ENCODE measurements at places on chromosomes 1 and 21.

DNA sequence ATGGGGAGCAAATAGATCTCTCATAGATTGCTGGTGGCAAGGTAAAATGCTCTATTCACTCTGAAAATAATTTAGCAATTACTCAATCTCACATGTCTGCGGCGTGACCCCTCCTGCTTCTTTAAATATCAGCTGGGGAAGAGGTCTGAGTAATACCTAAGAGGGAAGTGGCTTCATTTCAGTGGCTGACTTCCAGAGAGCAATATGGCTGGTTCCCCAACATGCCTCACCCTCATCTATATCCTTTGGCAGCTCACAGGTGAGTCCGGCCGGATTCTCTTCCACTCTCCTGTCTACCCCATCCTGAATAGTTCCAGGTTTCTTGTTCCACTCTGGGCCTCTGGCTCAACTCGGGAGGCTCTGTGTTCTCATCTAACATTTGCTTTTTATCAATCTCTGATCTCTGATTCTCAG, at the start of gene SLAMF7:
SLAMF7 (plus strand) TSS at position 150 of the 414 bp plus-strand sequence; CDS start at position 205, 55 bp downstream.
- no peak for DNase-seq

- peak; percentile 62 for DNase-seq
Observed at GRCh38 chr1:10694633-10695627, 101.5 kb downstream of the CASZ1 start.

DNA sequence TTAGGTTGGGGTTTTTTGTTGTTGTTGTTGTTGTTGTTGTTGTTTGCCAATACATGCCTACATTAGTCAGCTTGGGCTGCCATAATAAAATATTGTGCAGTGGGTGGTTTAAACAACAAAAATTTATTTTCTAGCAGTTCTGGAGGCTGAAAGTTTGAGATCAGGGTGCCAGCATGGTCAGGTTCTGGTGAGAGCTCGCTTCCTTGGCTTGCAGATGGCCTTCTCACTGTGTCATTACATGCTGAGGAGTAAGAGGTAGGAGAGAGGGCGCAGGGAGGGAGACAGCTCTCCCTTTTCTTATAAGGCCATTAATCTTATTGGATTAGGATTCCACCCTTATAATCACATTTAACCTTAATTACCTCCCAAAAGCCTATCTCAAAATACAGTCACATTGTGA, 52.7 kb downstream of the DIRAS3 start:
- no peak for DNase-seq

DNA sequence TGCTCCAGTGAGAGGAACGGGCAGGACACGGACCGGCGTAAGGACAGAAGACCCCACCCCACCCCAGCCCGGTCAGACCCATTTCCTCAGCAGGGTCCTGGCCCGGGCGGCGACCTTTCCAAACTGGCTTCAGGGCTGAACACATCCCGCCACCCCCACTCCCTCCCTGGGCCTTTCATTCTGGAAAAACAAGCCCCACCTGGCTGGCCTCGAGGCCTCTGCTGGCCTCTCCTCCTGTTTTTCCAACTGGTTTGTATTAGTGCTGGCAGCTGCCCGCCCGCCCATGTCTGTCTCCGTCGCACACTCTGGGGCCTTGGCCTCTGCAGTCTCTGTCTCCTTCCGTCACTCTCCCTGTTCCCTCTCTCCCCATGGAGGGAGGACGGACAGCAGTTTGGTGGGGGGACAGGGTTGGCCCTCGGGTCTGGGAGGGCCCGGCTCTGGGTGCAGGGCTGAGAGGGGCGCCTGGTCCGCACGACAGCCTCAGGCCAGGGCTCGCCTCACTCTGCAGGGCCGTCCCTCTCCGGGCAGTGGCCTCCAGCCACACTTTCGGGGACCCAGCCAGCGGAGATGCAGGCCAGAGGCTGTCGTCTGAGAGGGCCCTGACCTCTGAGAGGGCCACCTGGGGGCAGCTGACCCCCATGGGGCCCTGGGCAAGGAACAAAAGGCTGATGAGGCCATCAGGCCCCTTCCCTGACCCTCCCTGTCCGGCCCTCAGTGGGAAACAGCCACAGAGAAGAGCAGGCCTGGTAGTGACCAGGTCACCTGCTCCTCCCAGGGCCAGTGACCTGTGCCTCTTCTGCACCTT, 1.5 kb upstream of the MXRA8 start:
- DNase-seq: no peak

DNA sequence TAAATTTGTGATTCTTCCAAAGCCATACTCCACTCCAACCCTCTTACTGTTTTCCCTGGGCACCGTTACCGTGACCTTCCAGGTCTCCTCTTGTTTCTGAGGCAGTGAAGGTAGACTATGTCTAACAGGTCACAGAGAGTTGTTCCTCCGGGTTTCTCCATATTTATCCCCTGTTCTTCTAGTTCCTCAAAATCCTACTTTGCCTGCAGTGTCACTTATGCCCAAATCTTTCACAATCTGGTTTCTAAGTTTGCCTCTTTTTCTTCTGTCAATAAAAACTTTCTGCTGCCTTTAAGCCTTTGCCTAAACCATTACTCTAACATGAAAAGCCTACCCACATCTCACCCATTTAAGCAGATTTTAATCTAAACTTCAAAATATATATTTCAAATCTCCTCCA, 87.7 kb downstream of the C4BPA start:
- no peak for DNase-seq

- no peak for DNase-seq
Observed at GRCh38 chr1:117562581-117563491, 43.0 kb upstream of the TENT5C start.

DNA sequence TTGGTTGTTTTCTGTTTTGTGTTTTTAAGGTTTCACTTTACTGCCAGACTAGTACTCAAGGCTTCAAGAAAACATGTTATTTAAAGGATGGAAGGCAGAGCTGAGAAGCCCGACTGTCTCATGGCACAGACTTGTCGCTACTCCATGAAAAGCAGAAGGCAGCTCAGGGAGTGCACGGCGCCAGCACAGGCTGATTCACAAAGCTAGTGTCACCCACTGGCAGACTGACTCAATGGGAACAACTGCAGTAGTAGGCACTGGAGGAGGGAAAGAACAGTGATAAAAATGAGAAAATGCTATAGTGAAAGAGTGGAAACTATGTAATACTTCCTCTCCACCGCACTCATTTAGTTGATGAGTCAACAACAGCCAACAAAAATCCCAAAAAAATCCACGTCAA, 14.7 kb downstream of the HSF2BP start:
- no peak for DNase-seq

- no peak for DNase-seq
Observed at GRCh38 chr1:43512681-43513080, 18.0 kb upstream of the PTPRF start.

DNA sequence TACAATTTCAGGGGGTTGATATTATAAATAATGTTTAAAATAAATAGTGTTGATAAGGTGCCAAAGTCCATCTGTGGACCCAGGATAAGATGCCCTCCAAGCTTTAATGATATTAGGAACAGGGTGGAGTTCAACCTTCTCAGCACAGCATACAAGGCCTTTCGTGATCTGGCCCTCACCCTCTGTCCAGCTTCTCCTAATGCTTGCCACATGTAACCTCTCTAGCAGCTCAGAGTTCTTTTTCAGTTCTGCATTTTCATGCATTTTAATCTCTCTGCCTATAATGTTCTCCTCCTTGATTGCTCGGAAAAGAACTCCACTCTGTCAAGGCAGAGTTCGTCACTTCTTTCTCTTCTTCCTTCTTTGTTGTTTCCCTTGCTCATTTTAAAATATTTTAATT, 21.4 kb upstream of the SMAP2 start:
- no peak for DNase-seq

DNA sequence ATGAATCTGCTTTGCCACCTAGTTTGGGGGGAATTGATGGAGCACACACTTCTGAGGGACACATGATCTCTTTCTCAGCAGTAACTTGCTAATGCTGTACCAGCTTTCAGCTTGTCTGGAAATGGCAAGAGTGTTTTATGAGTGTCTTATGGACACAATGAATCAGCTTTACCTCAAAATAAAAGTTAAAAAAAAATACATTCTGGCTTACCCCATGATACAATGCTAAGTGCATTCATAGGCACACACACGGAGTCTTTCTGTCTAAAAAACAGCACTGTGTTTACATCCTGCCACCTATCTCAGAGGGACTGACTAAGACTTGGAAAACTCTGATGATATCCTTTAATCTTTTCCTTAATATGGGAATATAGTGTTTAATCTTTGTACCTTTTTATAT, 455.5 kb upstream of the ADAMTS5 start:
- no peak for DNase-seq

GRCh38 chr1:115052454-115053083, 22.9 kb downstream of the TSHB start:
- peak; percentile 29 for DNase-seq

GRCh38 chr1:152053375-152053774, 16.6 kb upstream of the S100A11 start:
- no peak for DNase-seq

- no peak for DNase-seq
Observed at GRCh38 chr21:33813832-33814365, 101.7 kb downstream of the ATP5PO start.

GRCh38 chr1:30663596-30664091, 59.7 kb downstream of the MATN1 start:
- DNase-seq: no peak

DNA sequence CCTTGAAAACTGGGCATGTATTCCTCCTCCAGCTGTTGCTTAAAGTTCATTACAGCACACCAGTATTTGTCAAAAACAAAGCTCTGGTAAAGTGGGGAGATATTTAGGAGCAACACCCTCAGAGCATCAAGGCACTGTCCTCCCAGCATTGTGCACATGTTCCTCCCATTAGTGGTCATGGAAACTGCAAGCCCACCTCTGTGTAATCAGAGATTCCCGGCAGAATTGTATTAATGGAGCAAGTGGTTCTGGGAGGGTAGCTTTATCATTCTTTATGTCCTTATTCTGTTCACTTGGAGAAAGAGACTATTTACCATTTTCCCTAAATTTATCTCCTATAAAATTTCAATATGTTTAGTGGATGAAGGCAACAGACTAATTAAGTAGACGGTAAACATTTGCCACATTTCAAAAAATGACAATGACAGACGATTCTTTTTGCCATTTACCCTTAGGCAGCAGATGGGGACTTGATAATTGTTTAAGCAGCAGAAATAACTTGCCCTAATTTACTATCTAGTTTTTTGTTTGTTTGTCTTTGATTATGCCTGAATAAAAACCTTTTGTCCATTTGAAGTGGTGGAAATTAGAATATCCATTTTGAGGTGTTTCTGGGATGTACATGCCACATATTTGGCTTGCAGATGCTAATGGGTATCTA, 289.6 kb upstream of the ST6GALNAC5 start:
- DNase-seq: no peak

- no peak for DNase-seq
Observed at GRCh38 chr1:8903908-8904650, 25.6 kb upstream of the ENO1 start.

- DNase-seq: no peak
Observed at GRCh38 chr1:83794384-83794783, 204.5 kb downstream of the TTLL7 start.

- no peak for DNase-seq
Observed at GRCh38 chr1:62508187-62508758, 71.4 kb downstream of the USP1 start.

DNA sequence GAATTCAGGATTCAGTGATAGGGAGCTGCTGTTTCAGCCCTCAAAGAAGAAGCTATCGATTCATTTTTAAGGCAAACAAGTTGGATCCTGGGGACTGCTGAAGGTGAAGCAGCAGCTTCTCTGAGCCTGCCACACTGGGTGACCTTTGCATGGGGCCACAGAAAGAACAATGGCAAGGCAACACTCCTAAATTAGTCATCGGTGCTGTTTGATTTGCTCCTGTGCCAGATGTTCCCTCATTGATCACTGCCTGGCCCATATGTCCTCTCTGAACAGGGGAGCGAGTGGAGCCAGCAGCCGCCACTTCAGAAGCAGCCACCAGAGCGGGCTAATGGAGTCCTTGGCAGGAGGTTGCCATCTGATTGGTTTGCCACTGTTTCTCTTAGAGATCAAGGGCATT, 391.5 kb downstream of the NTNG1 start:
- DNase-seq: no peak

Data from effector CD8-positive, alpha-beta T cell (primary cell).